ENCODE measurements at places on chromosomes 2 and 18.

- no peak for DNase-seq
These were observed 109.8 kb downstream of the PARD3B start for GRCh38 chr2:204655101-204655500.

- DNase-seq, result no peak
These were observed 28.1 kb downstream of the STARD7 start for GRCh38 chr2:96180521-96180920.

DNA sequence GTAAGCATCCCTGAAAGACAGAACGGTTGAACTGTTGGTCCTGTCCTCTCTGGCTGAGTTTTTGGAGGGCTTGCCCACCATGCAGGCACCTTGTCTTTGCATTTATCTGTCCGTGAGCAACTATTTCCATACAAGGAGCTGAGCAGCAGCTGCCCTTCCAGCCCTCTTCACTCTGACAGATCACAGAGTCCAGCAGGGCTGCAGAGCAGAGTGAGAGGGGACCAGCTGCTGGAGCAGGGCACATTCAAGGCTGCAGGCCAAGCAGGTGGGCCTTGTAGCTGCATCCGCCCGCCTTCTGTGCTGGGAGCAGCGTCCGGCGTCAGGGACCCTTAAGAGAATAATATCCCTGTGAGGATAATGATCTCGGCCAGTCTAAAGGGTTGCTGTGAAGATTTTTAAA lies 9.5 kb downstream of the SMYD1 start:
- no peak for DNase-seq

- DNase-seq, result no peak
These were observed 218.2 kb downstream of the RAD51AP2 start for GRCh38 chr2:17299891-17300540.

GRCh38 chr2:100376836-100377235 lies 40.6 kb downstream of the CHST10 start:
- no peak for DNase-seq

DNA sequence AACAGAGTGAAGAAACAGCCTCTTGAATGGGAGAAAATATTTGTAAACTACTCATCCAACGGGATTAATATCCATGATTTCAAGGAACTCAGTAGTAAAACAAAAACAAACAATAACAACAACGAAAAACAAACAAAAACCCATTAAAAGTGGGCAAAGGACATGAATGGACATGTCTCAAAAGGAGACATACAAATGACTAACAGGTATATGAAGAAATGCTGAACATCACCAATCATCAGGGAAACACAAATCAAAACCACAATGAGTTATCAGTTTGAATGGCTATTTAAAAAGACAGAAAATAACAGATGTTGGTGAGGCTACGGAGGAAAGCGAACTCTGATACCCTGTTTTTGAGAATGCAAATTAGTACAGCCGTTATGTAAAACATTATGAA lies 224.8 kb upstream of the NRXN1 start:
- DNase-seq, result no peak

GRCh38 chr18:37457341-37457740 lies 108.3 kb downstream of the CELF4 start:
- DNase-seq, result no peak

DNA sequence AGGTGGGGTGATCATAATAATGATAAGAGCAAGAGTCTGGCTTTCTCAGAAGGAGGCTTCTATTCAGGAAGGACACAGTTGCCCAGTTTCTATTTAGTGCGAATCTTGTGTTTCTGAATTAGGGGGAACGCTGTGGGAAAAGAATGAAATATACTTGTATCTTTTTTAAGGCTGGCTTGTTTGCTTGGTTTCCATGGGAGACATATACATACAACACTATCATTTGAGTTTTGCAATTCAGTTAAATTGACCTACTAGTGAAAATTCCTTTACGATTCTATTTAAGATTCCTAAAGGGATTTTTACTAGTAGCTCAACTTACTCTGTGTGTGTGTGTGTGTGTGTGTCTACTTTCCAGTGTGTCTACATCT lies 24.7 kb upstream of the ANKRD62 start:
- no peak for DNase-seq

DNA sequence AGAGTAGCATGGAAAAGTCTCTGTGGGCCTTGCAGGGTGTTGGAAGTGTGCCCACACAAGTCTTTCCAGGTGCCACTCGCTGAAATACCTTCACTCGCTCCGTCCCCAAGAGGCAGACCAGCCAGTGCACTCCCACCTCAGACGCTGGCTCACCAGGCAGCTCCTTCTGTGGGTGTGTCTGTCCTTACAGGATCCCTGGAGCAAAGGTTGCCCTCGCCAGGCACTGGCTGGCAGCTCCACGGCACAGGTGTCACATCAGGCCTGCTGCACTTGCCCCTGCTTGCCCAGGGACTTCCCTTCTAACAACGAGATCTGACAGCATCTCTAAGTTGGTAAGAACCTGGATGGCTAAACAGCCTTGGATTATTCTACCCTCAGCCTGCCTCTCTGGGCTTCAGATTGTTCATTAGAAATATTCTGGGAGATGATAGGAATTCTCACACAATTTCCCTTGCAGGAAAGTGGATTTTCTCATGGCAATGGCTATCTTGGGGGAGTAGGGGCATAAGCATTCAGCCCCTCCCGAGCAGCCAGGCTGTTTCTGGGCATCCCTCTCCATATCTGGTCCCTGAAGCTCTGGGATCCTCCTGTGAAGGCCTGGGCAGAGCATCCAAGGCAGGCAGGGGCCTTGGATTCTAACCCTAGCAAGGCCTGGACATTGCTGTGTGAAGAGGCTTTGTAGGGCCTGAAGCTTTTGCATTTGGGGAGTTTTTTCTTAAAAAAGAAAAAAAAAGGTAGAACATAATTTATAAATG lies 262.1 kb downstream of the MYCN start:
- no peak for DNase-seq

- no peak for DNase-seq
These were observed 55.1 kb downstream of the RALBP1 start for GRCh38 chr18:9530226-9531009.

DNA sequence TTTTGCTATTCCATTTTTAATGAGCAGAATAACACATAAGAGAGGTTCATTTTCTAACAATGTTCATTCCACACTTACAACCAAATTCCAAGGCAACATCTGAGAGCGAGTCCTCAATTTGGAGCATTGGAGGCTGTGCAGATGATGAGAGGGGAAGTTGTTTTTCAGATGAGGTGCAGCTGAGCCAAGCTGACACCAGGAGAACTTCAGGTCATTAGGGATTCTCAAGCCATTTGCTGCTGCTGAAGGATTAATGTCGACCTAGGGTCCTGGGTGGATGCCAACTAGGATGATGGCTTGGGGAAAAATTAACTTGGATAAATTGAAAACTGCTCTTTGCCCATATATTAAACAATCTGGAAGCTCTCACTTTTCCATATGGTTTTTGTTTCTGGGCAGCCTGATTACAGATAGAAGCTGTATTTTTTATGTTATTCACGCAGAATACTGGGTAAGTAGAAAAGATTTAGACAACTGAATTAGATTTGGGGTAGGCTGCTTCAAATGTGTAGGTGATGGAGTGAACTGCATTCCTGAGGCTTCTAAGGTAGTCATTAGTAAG lies 206.4 kb upstream of the SLC39A10 start:
- DNase-seq, result no peak

DNA sequence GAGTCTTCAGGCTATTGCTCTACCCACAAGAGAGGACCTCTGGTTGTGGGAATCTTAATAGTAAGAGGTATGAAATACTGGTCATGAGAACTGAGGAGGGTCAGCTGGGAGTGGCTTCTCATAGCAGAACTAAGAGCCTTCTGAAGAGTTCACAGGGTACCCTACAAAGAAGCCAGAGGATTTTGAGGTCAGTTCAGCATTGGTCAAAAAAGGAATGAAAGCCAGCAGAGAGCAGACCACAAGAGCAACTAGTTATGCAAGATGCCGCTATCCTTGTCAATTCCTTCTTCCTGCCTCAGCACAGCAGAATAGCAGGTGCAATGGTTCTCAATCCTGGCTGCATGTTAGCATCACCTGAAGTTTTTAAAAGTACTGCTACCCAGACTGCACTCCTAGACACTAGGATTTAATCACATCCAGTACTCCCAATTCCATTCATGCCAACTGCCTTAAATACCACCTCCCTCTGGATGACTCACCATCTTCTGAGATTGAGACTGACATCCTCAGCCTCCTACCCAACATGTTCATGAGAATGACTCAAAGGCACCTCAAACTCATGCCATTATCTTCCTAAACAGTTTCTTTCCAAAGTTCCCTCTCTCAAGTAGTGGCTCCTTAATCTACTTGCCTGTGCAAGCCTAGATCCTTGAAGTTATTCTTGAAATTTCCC lies 81.0 kb upstream of the RBMS1 start:
- no peak for DNase-seq

Data from H1 (cell line).